H7 (cell line): ENCODE measurements at places on chromosomes 11 and 22.

DNA sequence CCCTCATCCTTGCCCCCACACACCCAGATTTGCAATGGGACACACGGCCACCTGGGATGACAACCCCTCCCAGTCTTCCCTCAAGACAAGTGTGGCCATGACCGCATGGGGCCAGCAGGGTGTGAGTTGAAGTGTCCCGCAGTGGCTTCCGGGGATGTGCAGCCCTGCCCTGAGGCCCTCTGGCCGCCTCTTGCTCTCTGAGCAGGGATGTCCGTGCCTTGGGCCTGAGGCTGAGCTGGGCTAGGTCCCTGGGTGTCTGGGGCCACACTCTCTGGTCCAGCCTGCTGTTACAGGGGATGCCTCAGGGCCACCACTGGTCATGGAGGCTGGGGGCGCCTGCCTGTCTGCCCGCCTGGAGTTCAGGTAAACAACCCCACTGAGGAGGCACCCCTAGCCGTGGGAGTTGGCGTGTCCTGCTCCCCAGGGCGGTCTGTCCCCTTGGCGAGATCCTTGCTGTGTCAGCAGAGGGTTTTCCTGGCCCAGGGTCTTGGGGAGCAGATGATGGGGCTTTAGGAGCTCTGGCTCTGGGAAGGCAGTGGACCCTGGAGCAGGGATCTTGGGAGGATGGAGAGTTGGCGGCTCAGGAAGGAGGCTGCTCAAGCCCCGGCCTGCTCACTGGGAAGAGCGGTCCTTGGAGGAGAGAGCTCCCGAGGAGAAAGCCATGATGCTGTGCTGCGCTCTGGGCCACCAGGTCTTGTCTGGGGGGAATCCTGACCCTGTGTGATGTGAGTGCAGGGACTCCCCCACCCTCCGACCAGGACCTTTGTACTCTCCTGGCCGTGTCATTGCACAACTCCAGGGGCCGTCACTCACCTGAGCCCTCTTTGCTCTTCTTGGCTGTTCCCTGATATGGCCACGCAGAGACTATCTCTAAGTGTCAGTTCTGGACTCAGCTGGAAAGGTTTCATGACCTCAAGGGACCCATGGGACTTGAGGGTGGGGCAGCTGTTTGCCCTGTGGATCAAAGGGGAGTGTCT, 67.9 kb downstream of the KCNQ1 start:
- DNase-seq, result peak; percentile 47

DNA sequence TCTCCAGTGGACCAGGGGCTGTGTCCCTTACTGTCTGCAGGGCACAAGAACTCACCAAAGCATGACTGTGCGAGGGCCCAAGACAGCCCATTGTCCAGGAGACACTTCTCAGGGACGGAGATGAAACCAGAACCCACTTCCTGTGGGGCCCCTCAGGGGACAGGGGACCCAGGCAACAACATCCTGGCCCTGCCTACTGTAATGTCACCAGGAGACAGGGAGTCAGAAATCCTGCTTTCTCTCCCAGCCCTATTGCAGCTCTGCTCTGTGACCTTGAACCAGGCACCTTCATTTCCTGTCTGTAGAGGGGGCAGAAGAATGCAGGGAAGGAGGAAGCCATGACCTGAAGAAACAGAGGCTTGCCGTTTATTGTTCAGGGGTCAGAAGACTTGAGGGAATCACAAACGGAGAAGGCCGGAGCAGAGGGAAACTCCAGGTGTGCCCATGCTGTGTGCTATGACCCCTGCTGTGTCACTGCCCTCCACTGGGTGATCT, 98.0 kb downstream of the NAT10 start:
- DNase-seq, result peak; percentile 28

DNA sequence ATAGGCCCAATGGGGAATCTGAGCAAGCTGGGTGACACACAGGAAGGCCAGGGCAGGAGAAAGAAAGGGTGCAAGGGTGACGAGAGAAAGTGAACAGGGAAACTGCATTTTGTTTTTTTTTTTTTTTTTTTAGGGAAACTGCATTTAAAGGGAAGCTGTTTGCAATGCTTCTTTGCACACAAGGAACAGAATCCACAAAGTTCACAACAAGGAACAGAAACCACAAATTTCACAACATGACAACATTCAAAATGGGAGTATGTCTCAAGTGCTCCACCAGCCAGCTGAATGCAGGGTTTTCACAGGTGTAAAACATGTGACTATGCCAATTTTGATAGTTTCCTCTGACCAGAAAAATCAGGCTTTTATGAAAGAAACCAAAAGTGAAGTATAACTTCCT, 6.8 kb upstream of the PLAAT3 start:
- no peak for DNase-seq

- DNase-seq, result no peak
Observed at GRCh38 chr11:7538466-7539454, 25.0 kb downstream of the PPFIBP2 start.
